Activated T-helper 2 cell treated with anti-CD3 and anti-CD28 coated beads, Interferon-gamma antibody, Interleukin-2, Interleukin-4, amounts not matched to agents 10 μg/mL and 5 μg/mL and 100 μg/mL, durations not matched to agents 14 hours and 24 hours and 36 hours (primary cell): ENCODE measurements at places on chromosomes 12 and 14. TPM values are rescaled to one million over a fixed set of nuclear protein-coding genes. Genes with fewer than 3 reads are reported as not detected.

Gene ARHGEF25
- total RNA-seq, result 1.9 and 2.3 TPM in 2 replicates

Gene OR4K17
- total RNA-seq, result not detected in 2 replicates

- H3K4me3 ChIP-seq, result no peak overlapping the region
- H3K27me3 ChIP-seq, result peaks cover 5% of the 10 kb centered on the region
- no peak for DNase-seq
- peak overlapping the region; percentile 8 for H3K27ac ChIP-seq
- peaks cover 7% of the 10 kb centered on the region for H3K4me1 ChIP-seq
Observed at GRCh38 chr12:32501835-32502333, 102.5 kb downstream of the FGD4 start.

Gene DENND5B
- 0.51 and 1.2 TPM in 2 replicates for total RNA-seq

Gene RNASE3
- total RNA-seq, result not detected in 2 replicates

DNA sequence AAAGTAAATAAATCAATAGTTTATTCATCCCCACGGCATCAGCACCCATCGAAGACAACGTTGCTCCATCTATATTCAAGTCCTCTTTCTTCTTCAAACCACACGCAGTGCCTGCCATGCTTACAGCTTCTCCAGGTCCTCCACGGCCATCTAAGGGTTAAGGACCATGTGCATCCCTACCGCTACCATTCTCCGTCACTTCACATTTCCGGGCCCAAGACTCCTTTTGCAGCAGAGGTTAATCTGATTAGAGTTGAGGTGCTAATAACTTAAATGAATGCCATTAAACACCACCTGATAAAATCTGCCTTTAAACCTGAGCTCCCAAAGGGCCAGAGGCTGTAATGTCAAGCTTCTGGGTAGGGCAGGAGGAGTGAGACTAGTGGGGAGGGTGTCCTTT is 79.7 kb upstream of the CCND2 start:
- no peaks in the 10 kb centered on the region for H3K4me1 ChIP-seq
- H3K4me3 ChIP-seq, result no peak overlapping the region
- no peaks in the 10 kb centered on the region for H3K36me3 ChIP-seq
- H3K27me3 ChIP-seq, result no peaks in the 10 kb centered on the region

Gene PYGL
- 1.5 and 2.1 TPM in 2 replicates for total RNA-seq

DNA sequence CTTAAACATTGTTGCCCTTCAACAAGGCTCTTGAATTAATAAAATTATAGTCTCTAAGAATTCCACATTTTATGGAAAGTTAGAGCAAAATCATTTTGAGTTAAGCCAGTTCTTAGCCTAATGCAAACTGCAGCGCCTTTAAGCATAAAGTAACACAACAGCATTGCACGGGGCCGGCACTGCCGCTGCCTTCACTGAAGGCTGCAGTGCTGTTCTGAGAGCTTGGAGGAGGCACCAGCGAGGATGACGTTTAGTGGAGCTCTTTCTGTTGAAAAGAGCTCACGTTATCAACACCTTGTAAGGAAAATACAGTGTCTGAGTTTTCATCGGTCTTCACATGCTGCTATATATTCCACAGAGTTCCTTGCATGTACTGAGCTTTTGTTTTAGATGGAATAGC is 38.3 kb upstream of the DYNC1H1 start:
- no peak overlapping the region for H3K4me3 ChIP-seq
- peaks cover 22% of the 10 kb centered on the region for H3K36me3 ChIP-seq
- H3K27me3 ChIP-seq, result no peaks in the 10 kb centered on the region
- no peak overlapping the region for H3K27ac ChIP-seq
- H3K4me1 ChIP-seq, result no peaks in the 10 kb centered on the region

DNA sequence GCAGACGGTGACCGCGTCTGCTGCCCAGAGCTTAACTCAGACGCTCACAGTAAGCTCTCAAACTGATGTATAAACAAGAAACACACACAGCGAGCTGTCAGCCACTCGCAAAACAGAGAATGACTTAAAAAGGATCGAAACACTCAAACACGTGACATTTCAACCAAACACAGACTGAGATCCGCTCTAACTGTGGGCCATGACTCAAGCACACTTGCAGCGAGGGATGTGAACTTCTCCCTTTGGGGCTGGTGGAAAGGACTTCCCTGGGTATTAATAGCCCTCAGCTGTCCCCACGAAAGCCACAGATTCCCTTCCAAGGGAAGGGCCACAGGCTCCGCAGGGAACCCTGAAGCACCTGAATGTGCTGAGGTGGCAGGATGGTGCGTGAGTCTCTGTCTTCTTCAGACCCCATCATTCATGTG is 29.1 kb downstream of the CCDC88C start:
- peak overlapping the region; percentile 55 for H3K27ac ChIP-seq
- no peak for DNase-seq
- H3K4me3 ChIP-seq, result no peak overlapping the region
- peaks cover 44% of the 10 kb centered on the region for H3K36me3 ChIP-seq
- H3K4me1 ChIP-seq, result peaks cover 61% of the 10 kb centered on the region

GRCh38 chr12:75560167-75560566 is 48.8 kb upstream of the KRR1 start:
- peaks cover 45% of the 10 kb centered on the region for H3K27me3 ChIP-seq
- no peak for DNase-seq
- H3K27ac ChIP-seq, result no peak overlapping the region
- H3K36me3 ChIP-seq, result no peaks in the 10 kb centered on the region
- no peak overlapping the region for H3K4me3 ChIP-seq

Gene TAS2R8
- not detected in 2 replicates for total RNA-seq

GRCh38 chr12:116324654-116325335 is 47.3 kb upstream of the MED13L start:
- peaks cover 34% of the 10 kb centered on the region for H3K4me1 ChIP-seq
- H3K27me3 ChIP-seq, result no peaks in the 10 kb centered on the region
- no peaks in the 10 kb centered on the region for H3K36me3 ChIP-seq
- no peak for DNase-seq

DNA sequence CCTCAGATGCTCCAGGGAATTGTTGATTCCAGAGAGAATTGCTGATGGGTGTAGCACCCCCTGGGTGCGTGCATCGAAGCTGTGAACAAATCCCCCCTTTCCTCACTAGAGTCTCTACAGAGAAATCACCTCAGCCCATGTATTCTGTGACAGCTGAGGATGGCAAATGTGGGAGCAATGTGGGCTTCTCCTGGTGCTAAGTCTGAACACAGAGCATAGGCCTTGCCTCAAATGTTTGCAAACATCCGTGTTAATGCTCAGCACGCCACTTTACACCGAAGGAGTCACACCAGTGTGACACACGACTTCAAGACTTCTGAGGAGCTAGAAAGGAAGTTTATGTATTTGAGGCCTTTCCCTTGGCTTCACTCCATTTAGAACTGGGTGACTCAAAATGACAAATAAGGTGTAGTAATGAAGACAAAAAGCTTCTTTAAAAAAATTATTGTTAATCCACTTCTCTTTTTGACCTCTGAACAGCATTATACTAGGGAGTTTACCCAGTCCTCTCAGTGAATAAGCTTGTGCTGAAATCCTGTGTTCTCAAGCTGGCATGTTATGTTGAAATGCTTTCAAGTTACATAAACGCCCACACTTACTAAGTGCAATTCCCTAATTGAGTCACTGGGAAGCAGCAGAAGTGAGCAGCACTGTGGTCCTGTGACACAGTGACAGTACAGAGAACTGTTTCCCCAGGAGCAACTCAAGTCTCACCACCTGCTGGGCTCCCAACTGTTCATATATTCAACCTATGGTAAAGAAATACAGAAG is 92.9 kb downstream of the FAR2 start:
- no peak overlapping the region for H3K4me3 ChIP-seq
- DNase-seq, result no peak
- H3K27me3 ChIP-seq, result peaks cover 2% of the 10 kb centered on the region
- no peak overlapping the region for H3K27ac ChIP-seq

DNA sequence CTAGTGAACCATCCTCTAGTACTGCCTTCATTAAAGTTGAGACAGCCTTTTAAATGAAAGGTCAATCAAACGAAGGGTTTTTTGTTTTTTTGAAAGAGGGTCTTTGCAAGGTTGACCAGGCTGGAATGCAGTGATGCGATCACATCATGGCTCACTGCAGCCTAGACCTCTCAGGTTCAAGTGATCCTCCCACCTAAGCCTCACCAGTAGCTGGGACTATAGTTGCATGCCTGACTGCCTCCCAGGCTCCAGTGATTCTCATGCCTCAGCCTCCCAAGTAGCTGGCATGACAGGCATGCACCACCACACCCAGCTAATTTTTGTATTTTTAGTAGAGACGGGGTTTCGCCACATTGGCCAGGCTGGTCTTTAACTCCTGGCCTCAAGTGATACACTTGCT is 114.6 kb upstream of the SINHCAF start:
- H3K27ac ChIP-seq, result no peak overlapping the region
- H3K36me3 ChIP-seq, result no peaks in the 10 kb centered on the region
- no peaks in the 10 kb centered on the region for H3K4me1 ChIP-seq
- H3K4me3 ChIP-seq, result no peak overlapping the region
- no peaks in the 10 kb centered on the region for H3K27me3 ChIP-seq

DNA sequence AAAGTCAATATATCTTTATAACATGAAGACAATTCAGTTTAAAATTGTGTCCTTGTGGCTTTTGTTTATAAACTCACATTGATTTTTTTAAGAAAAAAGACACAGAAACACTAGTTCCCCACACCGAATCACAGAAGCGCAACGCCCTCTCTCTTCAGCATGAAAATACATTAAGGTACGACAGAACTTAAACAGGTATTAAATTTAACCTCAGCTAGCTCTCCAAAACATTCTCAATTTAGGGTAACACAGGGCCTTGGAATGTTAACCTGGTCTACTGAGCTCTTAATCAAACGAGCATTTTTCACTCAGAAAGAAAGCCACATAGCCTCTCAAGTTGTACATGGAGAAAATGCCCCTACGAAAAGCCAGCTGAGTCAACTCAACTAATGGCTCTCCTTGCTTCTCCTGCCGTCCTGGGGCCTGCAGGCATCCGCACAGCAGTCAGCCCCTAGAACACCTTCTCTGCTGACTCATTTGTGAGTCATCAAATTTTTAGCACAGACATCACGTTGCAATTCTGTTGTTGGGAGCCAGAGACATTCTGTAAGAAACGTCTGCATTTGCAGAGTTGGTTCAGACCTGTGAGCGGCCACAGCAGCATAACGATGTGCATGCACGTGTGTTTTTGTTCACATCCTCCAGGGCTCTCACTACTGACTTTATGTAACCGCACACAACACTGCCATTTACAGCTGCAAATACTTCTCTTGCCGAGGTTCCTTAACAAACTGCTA is 141.6 kb downstream of the ITPR2 start:
- H3K4me1 ChIP-seq, result peaks cover 3% of the 10 kb centered on the region
- no peaks in the 10 kb centered on the region for H3K27me3 ChIP-seq
- H3K36me3 ChIP-seq, result peaks cover 40% of the 10 kb centered on the region
- DNase-seq, result no peak
- no peak overlapping the region for H3K27ac ChIP-seq
- no peak overlapping the region for H3K4me3 ChIP-seq

Gene ZDHHC22
- total RNA-seq, result not detected in 2 replicates

Gene DPF3
- total RNA-seq, result 0.62 and 0.66 TPM in 2 replicates

GRCh38 chr12:97941686-97942354 is 479.2 kb downstream of the RMST start:
- DNase-seq, result no peak
- H3K4me1 ChIP-seq, result no peaks in the 10 kb centered on the region
- H3K27me3 ChIP-seq, result no peaks in the 10 kb centered on the region
- H3K36me3 ChIP-seq, result no peaks in the 10 kb centered on the region

DNA sequence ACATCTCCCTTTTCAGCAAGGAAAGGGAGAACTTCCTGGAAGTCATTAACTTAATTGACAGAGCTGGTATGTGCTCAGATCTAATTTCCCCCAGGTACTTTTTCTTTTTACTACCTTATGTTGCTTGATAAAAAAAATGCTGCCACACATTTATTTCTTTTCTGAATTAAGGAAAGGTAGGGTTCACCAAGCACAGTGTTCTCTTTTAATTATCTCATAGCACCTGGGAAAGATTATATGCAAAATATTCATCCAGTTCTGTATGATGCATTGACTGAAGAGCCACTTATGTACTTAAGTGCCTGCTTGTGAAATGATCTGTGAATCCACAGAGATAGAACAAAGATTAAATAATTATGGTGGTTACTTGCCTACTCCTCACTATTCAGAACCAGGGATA is 25.1 kb downstream of the KCNC2 start:
- no peaks in the 10 kb centered on the region for H3K36me3 ChIP-seq
- H3K4me1 ChIP-seq, result no peaks in the 10 kb centered on the region
- no peak overlapping the region for H3K27ac ChIP-seq
- H3K27me3 ChIP-seq, result no peaks in the 10 kb centered on the region

GRCh38 chr12:48794870-48795269 is 6.0 kb upstream of the ADCY6 start:
- H3K4me1 ChIP-seq, result peaks cover 7% of the 10 kb centered on the region
- H3K27me3 ChIP-seq, result peaks cover 16% of the 10 kb centered on the region
- H3K27ac ChIP-seq, result no peak overlapping the region
- H3K4me3 ChIP-seq, result no peak overlapping the region
- no peaks in the 10 kb centered on the region for H3K36me3 ChIP-seq
- DNase-seq, result no peak

- DNase-seq, result no peak
- peaks cover 23% of the 10 kb centered on the region for H3K4me1 ChIP-seq
- peaks cover 34% of the 10 kb centered on the region for H3K27me3 ChIP-seq
- no peaks in the 10 kb centered on the region for H3K36me3 ChIP-seq
- H3K4me3 ChIP-seq, result peak overlapping the region; percentile 41
- no peak overlapping the region for H3K27ac ChIP-seq
Observed at GRCh38 chr12:6199531-6200255, 507 bp upstream of the CD9 start.

Gene KRT71
- not detected in 2 replicates for total RNA-seq

- H3K27me3 ChIP-seq, result no peaks in the 10 kb centered on the region
- no peak for DNase-seq
- no peak overlapping the region for H3K4me3 ChIP-seq
- H3K36me3 ChIP-seq, result no peaks in the 10 kb centered on the region
- H3K27ac ChIP-seq, result no peak overlapping the region
Observed at GRCh38 chr12:132451172-132451835, 38.6 kb upstream of the FBRSL1 start.

Gene CAPZA3
- total RNA-seq, result not detected in 2 replicates

Gene EID3
- 9.4 and 10.1 TPM in 2 replicates for total RNA-seq

- peaks cover 4% of the 10 kb centered on the region for H3K27me3 ChIP-seq
- no peaks in the 10 kb centered on the region for H3K4me1 ChIP-seq
- DNase-seq, result no peak
- no peaks in the 10 kb centered on the region for H3K36me3 ChIP-seq
- H3K4me3 ChIP-seq, result no peak overlapping the region
Observed at GRCh38 chr14:74601982-74602381, 10.1 kb downstream of the LTBP2 start.

DNA sequence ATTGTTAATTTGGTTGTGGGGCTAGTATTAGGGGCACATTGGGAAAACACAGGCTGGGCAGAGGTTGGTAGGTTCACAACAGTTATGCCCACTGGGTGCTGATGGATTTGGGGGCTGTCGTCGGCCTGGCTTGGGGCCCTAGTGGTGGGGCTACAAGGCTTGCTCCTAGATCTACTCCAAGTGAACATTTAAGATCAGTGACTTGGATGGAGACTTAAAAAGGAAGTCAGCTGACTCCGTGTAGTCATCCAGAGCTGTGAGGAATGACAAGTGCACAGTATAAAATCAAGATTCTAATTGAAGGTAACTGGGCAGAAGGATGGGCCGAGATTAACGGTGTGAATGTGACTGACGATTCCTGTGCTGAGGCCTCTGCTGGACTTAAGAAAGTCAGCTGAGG is 12.8 kb upstream of the NR4A1 start:
- peaks cover 61% of the 10 kb centered on the region for H3K4me1 ChIP-seq
- peak overlapping the region; percentile 76 for H3K27ac ChIP-seq
- H3K36me3 ChIP-seq, result peaks cover 17% of the 10 kb centered on the region
- H3K27me3 ChIP-seq, result peaks cover 6% of the 10 kb centered on the region
- H3K4me3 ChIP-seq, result peak overlapping the region; percentile 88
- no peak for DNase-seq
